NCI-H446 (cell line): ENCODE measurements at places on chromosomes 6 and 20.
A peak's percentile ranks its signal among the peaks of the same experiment; 100 is the strongest.

- DNase-seq = no peak
Measured at GRCh38 chr6:34128045-34128444, 17.8 kb downstream of the GRM4 start.

GRCh38 chr6:137882225-137882961 lies 15.3 kb downstream of the TNFAIP3 start:
- no peak for DNase-seq

DNA sequence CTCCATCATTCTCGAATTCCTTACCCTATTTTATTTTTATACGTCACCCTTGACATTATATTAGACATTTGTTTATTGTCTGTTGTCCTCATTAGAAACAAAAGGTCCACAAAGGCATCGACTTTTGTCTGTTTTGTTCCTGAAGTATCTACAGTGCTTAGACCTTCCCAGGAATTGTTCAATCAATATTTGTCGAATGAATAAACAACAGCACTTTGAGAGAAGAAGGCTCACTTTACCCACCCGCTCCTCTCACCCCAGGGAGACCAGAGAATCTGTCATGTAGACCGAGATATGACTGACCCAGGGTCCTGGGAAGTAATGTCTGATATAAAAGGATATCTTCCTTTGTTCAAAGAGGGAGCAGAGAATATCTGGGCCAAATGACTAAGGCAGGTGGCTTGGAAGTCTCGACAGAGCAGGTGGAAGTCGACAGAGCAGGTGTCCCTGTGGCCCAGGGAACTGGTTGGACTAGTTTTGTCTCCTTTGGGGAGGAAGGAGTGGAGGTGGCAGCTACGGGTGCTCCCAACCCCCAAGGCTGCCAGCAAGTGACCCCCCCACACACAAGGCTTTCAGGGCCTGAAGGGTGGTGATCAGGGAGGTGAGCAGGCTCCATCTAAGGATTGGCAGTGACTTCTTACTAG lies 14.8 kb upstream of the CHMP4B start:
- no peak for DNase-seq

DNA sequence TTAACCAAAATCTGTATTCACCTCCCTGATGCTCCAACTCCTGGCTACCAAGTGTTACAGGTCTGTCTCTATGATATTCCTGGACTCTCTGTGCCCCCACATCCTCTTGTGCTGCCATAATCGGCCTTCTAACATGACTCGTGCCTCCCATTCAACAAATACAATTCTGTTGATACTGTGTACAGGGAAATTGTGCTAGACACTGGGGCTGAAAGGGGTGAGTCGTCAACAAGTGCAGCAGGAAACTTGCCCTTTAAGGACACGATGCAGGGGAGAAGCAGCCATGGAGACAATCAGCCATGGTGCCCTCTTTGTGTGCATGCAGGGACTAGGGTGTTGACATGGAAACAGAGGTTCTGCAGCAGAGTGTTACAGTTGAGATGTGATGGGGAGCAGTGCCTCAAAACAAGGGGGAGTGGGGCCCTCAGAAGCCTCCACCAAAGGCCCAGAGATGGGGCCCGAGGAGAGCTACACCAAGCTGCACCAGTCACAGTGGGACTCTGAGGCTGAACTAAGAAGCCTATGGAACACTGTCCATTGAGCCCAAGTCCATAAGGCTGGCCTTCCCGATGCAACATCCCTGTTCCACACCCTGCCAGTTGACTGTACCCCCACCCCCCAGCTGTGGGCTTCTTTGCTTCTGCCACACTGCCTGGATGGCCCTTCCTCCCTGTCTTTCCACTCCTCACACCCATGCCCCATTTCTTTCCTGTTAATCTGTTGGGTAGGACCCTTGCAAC lies 3.1 kb downstream of the PCED1A start:
- no peak for DNase-seq

DNA sequence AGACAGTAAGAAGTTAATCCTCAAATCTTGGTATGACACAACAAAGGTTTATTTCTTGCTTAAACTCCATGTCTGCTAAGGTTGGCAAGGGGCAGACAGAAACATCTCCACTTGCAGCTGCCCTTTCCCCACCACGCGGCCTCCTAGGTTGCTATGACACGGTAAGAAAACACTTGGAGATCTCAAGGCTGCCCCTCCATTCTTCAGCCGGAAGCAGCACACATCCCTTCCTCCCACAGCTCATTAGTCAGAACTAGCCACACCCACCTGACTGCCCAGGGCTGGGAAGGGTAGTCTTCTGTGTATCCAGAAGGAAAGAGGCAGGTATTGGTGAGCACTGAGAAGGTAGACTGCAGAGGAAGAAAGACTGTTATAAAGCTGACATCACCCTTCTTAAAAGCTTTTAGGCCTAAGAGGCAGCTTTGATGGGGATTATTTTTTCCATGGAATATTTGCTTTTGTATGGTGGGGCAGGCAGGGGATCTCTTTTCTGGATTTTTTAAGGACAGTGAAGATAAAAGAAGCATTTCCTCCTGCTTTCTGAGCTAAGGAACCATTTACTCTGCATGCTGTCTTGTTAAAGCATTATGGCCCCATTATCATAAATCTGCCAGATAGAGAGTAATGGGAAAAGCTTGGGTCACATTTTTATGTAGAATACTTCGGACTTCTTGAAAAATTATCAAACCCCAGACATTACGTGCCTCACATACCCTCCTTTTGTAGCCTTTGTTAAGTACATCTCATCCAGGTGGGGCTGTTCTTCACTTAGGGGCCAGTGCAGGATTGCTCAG lies 41.6 kb downstream of the MRAP2 start:
- no peak for DNase-seq

GRCh38 chr6:112770308-112770707 lies 423.2 kb downstream of the RFPL4B start:
- DNase-seq = no peak

- no peak for DNase-seq
Measured at GRCh38 chr20:63409066-63409833, 48.1 kb upstream of the CHRNA4 start.

- no peak for DNase-seq
Measured at GRCh38 chr6:121619987-121620740, 184.7 kb downstream of the GJA1 start.

DNA sequence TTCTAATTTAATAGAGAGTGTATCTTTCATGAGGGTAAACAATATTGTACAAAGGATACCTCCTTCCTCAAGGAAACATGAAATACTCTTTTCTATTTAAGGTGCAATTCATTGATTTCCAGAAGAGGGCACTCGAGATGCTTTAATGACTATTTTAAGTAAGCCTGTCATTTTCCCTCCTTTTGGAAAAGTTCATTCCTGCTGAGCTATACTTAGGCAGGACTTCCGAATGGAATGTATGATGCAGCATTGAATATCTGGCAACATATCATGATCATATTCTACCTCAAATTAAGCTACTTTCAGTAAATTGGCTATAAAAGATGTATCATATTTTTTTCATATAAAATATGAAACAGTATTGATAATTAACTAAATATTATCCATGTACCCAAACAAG lies 5.0 kb downstream of the DST start:
- DNase-seq = peak; percentile 78

DNA sequence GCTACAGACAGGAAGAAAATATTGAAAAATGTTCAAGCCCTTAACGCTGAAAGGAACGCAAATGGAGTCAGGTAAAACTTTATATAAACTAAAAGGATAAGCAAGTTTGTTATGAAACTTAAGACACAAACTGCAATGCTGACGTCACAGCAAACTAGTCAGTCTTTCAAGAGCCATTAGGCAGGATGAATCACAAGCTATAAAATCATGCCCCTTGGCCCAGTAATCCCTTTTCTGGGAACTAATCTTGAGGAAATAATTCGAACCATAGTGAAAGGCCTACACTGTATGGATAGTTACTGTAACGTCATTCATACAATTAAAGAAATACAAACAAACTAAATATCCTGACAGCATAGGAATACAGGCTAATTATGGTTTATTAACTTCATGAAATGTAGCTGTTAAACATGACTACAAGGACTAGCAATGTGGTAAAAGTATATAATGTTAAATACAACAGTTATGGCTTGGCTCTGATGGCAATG lies 42.7 kb upstream of the HINT3 start:
- DNase-seq = no peak

DNA sequence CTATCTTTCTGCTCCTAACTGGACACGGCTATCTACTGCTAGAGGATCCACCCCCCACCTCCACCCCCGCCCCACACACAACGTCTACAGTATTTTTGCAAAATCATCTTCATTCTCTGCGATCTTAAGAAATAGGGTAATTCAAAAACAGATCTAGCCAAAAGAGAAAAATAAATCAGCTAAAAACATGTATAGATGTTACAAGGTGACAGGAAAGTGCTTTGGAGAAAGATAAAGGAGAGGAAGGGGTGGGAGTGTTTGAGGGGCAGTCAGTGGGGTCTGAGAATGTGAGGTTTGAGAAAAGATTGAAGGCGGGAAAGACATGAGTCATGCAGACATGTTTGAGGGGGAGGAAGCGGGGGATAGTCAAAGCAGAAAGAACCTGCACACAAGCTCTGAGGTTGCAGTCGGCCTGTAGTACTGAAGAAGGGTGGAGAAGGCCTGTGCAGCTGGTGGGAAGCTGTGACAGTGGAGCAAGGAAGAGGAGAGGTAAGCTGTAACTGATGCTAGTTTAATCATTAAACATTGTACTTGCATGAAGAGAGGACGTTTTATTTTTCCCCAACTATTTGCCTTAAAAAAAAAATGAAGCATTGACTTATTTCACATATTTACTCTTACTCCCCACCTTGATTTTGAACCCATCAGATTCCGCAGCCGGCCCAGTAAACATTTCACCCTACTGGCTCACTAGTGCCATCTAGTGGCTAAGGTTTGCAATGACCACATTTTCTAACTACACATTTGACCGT lies 332.6 kb downstream of the ADGRB3 start:
- DNase-seq = peak; percentile 20

DNA sequence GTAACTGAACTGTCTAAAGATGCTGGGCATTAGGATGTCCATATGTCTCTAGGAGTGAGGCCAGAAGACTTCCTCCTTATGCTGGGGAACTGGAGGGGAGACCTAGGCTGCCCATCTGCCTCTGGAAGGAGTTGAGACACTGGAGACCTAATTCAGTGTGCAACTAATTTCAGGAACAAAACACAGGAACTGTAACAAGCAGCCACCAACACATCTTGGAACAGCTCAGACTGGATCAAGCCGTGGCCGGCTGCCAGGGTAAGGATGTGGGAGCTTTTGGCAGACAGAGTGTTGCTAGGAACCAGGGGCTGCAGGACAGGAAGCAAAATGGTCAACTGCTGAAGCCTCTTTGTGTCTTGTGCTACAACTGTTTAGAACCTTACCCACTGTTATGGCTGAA lies 16.4 kb upstream of the MAS1 start:
- peak; percentile 37 for DNase-seq

- DNase-seq = no peak
Measured at GRCh38 chr6:18035330-18035854, 48.0 kb upstream of the KIF13A start.

DNA sequence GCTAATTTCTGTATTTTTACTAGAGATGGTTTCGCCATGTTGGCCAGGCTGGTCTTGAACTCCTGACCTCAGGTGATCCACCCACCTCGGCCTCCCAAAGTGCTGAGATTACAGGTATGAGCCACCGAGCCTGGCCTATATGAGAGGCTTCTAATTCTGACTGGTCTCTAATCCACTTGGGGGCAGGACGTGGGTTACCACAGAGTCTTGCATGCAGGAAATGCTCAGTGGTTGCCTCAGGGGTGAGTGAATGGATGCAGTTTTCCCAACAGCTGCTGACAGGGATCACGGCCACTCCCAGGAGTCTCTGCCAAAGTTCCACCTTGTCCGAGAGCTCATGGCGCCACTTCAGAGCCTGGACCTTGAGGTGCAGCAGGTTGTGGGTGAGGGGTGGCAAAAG lies 6.4 kb upstream of the FANCE start:
- DNase-seq = no peak

- peak; percentile 75 for DNase-seq
Measured at GRCh38 chr20:41136680-41137613, at the start of gene PLCG1. PLCG1 (plus strand) TSS chr20:41137543; CDS start chr20:41137642, 99 bp downstream.

DNA sequence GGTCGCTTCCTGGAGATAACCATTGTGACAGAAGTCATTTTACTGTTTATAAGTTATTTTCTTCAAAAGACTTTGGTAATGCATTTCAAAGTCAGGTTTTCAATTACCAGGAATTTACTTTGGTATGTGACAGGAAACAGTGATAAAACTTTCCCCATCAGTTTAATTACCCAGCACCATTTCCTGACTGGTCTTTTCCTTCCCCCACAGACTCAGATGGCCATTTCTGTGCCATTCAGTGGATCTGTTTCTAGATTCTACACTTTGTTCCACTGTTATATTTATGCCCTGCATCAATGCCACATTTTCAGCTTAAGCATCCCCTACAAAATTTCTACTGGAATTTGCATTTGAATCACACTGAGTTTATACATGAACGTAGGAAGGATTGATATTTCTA lies 16.3 kb downstream of the RRBP1 start:
- no peak for DNase-seq

DNA sequence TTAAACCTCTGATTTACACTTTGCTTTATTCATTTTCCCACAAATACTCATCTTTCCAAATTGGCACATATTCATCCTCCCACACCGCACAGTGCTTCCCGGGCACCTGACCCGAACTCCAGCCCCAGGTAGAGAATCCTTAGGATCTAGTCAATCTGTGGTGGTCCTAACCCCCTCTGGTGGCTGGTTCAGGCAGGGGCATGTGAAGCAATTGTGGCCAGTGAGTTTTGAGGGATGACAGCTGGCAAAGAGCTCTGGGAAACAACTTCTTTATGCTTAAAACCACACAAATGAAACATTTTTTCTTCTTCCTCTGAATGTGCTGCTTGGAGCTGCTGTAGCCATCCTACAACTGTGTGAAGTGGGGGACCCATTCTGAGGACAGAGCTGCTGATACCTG lies 54.7 kb downstream of the ELOVL5 start:
- no peak for DNase-seq

DNA sequence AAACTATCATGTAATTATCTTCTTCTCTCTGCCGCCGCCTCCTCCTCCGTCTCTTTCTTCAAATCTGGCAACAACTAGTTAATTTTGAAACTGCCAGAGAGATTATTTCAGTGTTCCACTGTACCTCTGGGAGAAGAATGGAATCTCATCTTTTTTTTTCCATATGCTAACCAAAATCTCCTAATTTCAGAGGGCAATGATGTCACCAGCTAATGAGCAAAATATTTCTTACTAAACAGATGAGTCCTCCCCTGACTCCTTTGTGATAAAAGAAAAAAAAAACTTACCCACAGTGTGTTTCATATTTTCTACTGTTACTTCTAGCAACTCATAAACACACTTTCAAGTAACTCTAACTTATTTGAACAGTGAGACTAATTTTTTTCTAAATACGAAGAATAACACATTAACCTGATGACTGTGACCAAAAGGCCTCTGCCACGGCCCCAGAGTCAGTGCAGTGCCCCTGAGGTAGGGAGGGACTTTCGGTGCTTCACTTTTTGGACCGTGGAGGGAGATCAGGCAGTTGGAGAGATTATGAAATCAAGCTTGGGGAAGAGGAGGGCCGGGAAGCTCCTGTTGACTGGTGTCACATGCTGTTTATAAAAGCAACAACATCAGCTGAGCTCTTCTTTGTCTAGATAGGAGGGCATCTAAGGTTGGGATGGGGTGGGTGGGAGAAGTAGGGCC lies 159.6 kb downstream of the SASH1 start:
- no peak for DNase-seq

- DNase-seq = no peak
Measured at GRCh38 chr6:22017766-22018165, 279.1 kb downstream of the PRL start.
